ENCODE measurements at places on chromosomes 3 and 15.

- no peak for DNase-seq
These were observed 9.8 kb downstream of the MAP6D1 start for GRCh38 chr3:183815563-183815940.

- no peak for DNase-seq
These were observed at the start of gene CDV3 for GRCh38 chr3:133573629-133574194. Gene CDV3, plus strand, starts transcription at chr3:133573686. Its CDS starts 359 bp downstream, at chr3:133574045.

- no peak for DNase-seq
These were observed 56.8 kb upstream of the TPM1 start for GRCh38 chr15:62985768-62986167.

DNA sequence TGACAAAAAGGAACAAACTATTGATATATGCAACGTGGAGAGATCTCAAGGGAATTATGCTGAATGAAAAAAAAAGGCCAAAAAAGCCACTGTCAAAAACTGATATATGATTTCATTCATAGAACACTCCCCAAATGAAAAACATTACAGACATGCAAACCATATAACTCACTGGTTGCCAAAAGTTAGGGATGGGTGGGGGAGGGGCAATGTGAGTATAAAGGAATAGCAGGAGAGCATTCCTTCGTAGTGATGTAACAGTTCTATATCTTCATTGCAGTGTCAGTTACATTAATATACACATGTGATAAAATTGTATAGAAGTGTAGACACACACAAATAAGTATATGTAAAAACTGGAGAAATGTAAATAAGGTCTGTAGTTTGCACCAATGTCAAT is 12.2 kb downstream of the GBE1 start:
- DNase-seq, result no peak

GRCh38 chr15:31365032-31365654 is 38.5 kb downstream of the KLF13 start:
- peak; percentile 20 for DNase-seq

DNA sequence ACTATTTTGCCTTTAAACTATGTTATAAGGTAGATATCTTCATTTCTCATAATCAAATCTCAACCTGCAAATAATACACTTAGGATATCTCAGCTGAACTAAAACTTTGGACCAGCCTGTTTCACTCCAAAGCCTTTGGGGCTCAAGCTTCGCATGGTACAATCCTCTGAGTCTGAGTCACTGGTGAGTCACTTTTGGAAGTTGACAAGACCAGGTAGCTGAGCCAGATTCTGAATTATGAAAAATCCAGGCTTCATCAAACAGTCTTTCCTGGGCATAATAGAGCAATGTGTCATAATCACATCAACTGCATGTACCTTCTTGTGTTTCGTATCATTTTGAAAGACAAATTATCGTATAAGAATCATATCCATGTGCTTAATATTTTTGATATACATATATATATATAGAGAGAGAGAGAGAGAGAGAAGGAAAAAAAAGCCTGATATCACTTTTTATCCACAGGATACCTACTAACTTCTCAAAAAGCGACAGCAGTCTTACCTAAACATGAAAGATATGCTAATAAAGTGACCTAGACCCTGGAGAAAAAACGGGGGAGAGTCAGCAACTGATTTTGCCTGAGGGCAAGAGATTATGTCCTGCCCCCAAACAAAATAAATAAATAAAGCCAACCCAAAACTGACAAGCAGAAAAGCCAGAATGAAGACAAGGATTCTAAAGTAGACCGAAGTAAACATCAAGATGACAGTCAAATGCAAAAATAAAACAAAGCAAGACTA is 263.9 kb upstream of the TGFBR2 start:
- peak; percentile 42 for DNase-seq

DNA sequence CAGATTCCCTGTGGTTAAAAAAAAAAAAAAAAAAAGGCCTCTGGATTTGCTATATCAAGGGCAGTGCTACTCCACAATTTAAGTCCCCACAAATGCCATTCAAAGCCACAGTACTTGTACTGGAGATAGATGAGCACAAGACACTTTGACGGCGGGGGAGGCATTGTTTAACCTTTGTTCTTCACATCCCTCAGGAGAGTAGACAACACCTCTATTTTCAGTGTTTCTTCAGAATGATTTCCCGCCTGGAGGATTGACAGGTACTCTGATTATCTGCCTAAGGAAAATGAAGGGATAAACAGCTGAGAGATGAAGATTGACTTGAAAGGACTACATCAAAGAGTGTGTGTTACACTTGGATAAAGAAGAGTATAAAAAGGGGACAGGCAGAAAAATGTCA is 58.7 kb downstream of the OTOL1 start:
- DNase-seq, result no peak

GRCh38 chr3:179318876-179319275 is 4.0 kb upstream of the ZNF639 start:
- no peak for DNase-seq

- DNase-seq, result no peak
These were observed 111.1 kb upstream of the VGLL3 start for GRCh38 chr3:87101861-87102625.

- DNase-seq, result no peak
These were observed at the start of gene CSTA for GRCh38 chr3:122324871-122325323. Gene CSTA, plus strand, starts transcription at chr3:122325248. Its CDS starts 45 bp downstream, at chr3:122325293.

DNA sequence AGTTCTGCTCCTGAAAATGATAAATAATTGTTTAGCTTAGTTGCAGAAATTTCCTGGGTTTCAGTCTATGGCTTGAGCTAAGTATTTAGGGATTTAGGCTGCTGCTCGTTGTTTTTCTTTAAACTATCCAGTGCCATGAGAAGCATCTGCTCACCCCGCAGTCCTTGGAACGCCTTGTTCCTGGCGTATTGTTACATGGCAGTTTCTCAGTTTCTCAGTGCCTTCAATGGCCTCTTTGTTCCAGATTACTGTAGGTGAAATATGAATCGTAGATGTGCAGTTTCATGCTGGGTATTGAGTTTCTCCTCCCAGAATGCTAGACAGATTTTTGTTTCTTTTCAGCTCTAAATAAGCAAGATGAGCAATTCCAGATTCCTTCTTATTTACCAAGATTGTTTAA is 269.5 kb upstream of the GBE1 start:
- DNase-seq, result no peak

GRCh38 chr3:134965865-134966481 is 170.9 kb downstream of the EPHB1 start:
- no peak for DNase-seq

GRCh38 chr3:108879915-108880314 is 57.3 kb downstream of the TRAT1 start:
- DNase-seq, result no peak

DNA sequence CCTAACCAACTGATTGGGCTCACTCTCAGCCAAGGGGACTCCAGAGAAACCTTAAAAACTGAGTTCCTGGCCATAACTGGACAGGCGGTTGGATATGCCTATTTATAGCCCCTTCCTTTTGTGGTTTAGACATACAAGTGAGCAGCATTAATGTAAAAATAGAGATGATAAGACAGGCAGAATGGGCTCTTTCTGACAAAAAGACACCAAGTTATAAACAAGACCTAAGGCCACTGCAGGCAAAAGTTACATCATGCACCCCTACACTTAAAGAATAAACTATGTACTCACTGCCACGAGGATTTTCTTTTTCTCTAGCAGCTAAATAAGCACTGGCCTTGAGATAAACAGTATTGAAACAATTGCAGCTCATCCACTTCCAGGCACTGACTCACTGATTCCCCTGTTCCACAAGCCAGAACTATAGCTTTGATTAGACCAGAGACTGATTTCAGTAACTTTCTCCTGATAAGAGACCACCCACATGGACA is 30.1 kb downstream of the SUCNR1 start:
- no peak for DNase-seq

DNA sequence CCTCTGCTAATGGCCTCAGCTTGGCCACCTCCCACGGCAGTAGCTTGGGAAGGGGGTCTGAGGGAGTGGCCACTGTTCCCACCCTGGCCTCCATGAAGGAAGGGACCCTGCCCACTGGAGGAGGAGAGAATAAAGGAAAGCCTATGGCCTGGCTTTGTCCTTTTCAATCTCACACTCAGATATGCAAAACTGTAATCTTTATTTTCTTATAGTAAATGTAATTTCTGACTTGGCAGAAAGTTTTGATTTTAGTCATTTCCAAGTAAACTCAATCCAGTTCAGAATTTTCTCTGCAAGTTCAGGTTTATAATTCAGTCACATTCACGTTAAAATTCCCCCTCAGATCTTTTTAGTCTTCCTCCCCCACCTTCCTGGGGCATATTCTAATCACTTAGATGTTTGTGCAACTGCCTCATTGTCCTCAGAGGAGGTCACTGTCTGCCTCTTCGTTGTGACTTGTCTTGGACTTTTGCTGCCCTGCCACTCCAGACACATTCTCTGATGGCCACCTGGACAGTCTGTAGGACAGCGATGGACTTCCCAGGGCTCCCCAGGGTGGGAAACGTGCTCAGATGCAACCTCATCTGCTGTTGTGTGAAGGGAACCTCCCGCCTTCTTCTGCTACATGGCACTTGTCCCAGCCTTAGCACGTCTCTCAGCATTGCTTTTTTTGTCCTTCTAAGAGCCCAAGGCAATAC is 222.8 kb upstream of the TBL1XR1 start:
- DNase-seq, result peak; percentile 32

DNA sequence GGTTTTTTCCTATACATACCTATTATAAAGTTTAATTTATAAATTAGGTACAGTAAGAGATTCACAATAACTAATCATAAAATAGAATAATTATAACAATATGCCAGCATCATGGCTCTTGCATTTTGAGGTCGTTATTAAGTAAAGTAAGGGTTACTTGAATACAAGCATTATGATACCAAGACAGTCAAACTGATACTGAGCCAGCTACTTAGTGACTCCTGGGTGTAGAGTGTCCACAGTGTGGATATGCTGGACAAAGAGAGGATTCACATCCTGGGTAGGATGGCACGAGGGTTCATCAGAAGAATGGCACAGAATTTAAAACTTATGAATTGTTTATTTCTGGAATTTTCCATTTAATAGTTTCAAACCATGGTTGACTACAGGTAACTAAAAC is 157.2 kb upstream of the IL12A start:
- no peak for DNase-seq

GRCh38 chr3:21216598-21216997 is 534.4 kb downstream of the ZNF385D start:
- DNase-seq, result no peak

DNA sequence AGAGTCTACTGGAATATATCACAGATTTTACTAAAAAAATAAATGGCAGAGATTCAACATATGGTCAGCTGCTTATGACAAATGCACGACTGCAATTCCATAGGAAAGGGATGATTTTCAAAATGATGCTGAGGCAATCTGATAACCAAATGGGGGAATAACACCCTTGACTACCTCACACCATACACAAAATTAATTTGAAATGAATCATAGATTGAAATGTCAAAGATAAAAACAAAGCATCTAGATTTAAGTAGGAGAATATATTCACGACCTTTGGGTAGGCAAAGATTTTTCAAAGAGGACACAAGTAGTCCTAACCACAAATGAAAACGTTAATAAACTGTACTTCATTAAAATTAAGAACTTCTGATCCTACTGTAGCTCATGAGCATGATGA is 11.2 kb downstream of the SENP7 start:
- no peak for DNase-seq

- DNase-seq, result no peak
These were observed 139.7 kb downstream of the TUSC7 start for GRCh38 chr3:116849261-116849688.

GRCh38 chr3:10173926-10174435 is 9.3 kb downstream of the IRAK2 start:
- DNase-seq, result no peak

DNA sequence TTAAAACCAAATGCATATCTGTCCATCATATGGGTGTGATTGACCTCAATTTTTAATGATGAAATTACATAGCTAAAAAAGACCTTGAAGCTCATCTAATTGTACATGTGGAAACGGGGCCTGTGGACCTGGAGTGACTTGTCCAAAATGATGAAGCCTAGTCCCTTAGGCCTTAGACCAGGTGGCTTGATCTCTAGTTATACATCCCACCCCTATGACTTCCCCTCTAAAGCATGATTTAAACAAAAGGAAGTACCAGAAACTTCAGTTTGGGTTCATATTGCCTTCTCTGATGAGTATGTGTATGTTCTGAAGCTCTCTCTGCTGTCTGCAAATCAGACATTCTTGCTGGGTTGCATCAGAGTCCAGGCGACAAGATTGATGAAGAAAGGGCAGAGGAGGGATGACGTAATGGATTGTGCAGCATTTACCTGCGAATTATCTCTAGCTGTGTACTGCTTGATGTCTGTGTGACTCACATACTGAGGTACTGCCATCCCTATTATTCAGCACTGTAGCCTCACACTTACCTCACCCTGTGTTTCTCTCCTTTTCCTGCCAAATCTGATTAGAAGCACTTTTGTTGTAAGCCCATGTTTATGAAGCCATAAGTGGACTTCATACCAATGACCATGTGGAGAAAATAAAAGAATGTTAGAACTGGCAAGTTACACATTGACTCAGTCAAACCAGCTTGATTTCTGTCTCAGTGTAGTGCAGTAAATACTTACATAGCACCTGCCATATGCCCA is 111.5 kb downstream of the FILIP1L start:
- DNase-seq, result peak; percentile 1

DNA sequence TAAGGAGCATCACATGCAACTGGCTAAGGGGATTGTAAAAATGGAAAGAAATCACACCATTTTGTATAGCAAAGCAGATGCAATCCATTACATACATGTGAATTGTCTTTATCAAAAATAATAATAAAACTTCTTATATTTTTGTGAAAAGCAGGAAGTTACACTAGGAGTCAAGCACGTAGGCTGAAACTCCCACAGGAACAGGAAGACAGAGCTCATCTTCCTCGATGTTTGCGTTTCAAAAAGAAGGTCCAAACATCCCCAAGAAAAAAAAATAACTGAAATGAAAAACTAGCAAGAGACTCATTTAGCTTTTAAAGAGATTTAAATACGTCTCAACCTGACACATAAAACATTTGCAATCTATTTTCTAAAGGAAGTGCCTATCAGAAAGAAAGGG is 106.6 kb downstream of the TGFBR2 start:
- no peak for DNase-seq

GRCh38 chr3:63034101-63034500 is 158.9 kb upstream of the CADPS start:
- DNase-seq, result no peak

- DNase-seq, result no peak
These were observed 415.9 kb upstream of the MDFIC2 start for GRCh38 chr3:70728311-70728710.
